Hypothalamus (tissue), 51 donors: ENCODE measurements at places on chromosomes 1 and 21.

- no peak for DNase-seq
These were observed 132.2 kb downstream of the ITSN1 start for GRCh38 chr21:33774551-33774950.

GRCh38 chr1:229023651-229024300, 247.1 kb upstream of the RAB4A start:
- no peak for DNase-seq

GRCh38 chr1:151145304-151146071, 943 bp downstream of the SEMA6C start:
- no peak for DNase-seq

DNA sequence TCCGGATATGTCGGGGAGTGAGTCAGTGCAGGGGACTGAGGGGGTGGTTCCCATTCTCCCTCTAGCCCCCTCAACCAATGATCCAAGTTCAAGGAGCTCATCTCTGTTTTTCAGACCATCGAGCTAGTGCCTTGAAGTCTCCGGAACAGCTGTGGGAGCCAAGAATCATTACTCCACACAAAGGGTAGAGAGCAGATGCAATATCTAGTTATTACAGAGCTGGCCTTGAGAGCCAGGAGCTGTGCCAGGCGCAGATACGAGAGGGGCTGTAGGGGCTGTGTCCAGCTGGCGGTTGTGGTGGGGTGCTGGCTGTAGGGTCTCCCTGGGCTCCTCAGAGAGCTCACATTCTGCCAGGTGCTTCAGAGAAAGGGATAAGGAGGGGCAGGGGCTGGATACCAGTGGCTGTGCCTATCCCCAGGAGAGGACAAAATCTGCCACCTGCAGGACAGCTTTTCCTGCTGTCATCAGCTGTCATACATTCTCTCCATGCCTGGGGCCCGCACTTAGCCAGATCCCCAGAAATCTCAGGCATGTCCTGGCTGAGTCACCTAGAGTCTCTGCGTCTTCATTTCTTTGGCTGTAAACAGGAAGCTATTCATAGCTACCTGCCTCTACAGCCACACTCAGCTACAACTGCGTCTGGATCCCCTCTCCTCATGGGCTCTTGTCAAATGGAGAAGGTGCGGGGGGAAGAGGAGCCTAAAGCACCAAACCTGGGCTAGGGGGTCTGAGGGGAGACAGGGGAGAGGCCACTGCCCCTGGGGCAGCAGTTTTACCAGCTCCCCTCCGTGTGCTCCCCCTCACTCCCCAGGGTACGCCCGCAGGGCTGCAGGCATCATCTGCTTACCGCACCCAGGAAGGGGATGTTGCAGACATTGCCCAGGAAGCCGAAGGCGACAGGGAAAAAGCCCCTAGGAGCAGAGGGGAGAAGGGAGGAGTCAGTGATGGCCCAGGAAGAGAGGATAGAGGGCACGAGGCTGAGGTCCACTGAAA, 2.4 kb upstream of the KISS1 start:
- no peak for DNase-seq

DNA sequence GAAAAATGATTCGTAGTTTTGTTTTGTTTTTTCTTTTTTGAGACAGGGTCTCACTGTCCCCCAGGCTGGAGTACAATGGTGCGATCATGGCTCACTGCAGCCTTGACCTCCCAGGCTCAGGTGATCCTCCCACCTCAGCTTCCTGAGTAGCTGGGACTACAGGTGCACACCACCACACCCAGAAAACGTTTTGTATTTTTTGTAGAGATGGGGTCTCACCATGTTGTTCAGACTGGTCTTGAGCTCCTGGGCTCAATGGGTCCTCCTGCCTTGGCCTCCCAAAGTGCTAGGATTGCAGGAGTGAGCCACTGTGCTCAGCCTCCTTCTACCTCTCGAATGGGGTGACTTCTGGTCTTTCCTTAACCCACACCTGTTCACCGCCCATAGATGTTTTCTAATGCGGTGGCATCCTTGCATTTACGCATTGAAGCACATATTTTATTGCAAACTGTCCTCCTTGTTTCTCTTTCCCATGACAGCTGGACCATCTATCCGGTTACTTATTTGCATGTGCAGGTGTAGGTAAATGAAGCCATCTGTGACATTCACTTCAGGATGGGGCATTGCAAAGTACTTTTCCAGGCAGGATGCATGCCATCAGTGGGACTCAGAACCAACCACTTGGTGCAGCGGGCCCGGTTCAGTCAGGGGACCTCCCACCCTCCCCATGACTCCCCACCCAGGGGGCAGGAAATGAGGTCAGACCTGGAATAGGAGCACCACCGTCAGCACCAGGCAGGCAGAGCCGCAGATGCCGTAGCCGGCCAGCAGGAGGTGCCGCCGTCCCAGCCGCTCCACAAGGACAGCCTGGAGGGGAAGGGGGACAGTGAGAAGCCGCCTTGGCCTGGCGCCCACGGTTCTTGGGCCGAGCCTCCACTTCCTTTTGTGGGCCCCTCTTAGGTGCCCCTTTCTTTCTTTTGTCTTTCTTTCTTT, 16.5 kb downstream of the SLC2A7 start:
- DNase-seq: no peak

DNA sequence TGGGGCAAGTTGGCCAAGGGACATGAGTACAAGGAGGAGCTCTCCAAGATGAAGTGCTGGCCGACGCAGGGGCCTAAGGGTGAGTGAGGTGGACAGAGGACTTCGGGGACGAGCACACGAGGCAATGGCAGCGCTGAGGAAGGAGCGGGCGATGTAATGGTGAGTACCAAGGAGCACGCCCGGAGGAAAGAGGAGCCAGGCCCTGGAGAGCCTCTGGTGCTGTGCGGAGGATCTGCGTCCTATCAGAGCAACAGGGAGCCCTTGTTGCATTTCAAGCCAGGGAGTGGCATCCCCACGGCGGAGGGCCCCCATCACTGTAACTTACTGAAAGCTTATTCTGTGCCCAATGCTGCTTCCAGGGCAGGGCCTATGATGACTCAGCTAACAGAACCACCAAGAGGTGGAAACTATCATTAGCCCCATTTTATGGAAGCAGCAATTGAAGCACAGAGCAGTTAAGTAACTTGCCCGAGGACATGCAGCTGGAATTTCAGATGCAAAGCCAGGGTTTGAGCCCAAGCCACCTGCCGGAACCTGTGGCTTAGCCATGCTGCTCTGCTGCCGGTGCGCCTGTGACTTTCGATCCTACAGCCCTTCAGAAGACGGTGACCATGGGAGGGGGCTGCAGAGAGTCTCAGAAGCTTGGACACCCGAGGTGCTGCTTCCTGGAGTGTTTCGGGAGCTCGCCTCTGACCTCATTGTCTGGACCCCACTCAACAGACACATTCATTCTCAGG, 17.6 kb upstream of the AJAP1 start:
- DNase-seq: no peak

- DNase-seq: no peak
These were observed 66.6 kb downstream of the MTR start for GRCh38 chr1:236861560-236862218.

- DNase-seq: no peak
These were observed 6.0 kb downstream of the CCDC24 start for GRCh38 chr1:43997295-43997999.

GRCh38 chr1:23163395-23163794, 5.3 kb downstream of the LUZP1 start:
- no peak for DNase-seq

DNA sequence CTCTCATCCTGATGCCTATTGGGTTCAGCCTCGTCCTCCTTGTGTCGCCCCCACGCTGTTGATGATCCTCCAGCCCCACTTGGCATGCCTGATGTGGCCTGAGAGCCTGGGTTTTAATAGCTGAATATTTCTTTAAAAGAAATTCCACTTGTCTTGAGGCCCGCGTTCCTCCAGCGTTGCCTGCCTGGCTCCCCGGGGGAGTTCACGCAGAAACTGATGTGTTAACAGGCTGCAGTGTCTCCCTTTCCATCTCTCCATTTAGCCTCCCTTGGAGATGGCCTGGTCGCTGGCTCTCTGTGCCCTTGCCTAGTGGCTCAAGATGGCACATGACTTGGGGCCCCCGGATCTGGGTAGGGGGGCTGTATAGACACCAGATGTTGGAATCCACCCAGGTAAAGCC, 9.5 kb downstream of the ACTL8 start:
- no peak for DNase-seq

DNA sequence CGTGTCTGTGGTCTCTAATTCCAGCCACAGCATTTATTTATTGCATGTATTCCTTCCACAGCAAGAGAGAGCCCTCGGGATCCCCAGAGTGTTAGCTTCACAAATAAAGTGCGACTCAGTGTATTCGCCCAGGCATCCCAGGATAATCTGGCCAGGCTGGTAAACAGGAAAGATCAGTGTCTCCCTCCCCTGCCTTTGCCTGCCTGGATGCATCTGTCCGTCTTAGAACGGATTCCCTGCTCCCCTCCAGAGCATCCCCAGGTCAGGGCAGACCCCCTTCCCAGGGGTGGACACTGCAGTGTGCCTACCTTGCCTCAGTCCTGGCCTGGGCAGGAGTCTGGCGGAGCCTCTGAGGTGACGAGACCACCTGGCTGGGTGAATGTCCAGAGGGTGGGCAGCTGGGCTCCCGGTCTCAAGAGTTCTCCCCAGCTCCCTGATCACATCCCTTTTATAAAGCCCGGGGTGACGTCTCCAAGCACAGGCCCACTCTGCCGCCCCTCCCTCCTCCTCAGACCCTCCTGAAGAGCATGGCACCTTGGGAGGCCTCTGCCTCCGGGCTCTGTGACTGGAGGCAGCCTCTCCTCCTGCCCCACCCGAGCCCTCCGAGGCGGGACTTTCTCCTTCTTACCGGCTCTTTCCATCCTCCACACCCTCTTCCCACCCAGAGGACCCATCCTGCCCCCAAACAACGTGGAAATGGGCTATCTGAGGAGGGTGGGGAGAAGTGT, at the start of gene KISS1:
Gene KISS1, minus strand, starts transcription at position 424 of the 728 bp plus-strand sequence. CDS start 3,615 bp downstream, outside the sequence.
- no peak for DNase-seq

- peak; percentile 67 for DNase-seq
These were observed 4.9 kb upstream of the POFUT2 start for GRCh38 chr21:45292399-45293219.

GRCh38 chr1:115327270-115327669, 10.8 kb downstream of the NGF start:
- no peak for DNase-seq

- no peak for DNase-seq
These were observed 318.5 kb upstream of the DUSP10 start for GRCh38 chr1:222060210-222060916.

- no peak for DNase-seq
These were observed 40.7 kb downstream of the AGO3 start for GRCh38 chr1:35971601-35972000.

DNA sequence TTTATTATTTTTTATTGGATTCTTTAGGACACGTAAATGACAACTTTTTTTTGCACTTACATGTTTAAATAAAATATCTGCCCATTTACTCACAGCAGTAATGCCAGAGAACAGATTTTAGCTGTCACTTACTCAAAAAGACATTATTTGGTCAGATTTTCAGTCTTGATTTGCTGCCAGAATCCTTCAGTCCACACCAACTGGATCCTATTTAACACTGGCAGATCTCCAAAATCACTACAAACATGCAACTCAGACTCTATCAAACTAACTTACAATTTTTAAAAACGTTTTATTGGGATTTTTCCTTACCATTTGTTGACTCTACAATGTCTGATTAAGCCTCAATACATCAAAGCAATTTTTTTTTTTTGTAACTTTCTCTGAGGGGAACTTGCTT, 11.1 kb downstream of the ATP6V1G3 start:
- DNase-seq: no peak

DNA sequence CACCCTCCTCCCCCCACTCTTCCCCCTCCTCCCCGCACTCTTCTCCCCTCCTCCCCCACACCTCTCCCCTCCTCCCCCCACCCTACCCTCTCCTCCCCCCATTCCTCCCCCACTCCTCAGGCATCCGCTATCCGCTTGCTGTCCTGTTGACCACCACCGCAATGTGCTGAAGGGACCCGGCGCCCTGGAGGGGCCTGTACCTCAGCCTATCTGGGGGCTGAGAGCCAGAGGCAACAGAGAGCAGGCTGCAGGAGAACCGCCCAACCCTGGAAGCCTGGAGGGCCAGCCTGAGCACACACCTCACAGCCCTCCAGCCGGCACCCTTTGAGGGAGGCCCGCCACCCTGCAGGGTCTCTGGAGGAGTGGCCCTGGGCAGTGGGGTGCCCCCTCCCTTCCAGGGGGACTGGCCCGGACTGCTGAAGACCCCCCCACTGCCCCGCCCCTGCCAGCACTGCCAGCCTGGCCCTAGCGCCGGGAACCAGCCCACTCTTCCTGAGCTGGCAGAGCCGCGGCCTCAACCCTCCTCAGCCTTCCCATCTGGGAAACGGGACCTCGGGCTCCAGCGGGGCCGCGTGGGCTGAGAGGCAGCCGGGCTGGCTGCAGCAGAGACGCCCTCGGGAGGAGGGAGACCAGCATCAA, 1.2 kb downstream of the C1QTNF12 start:
- no peak for DNase-seq

DNA sequence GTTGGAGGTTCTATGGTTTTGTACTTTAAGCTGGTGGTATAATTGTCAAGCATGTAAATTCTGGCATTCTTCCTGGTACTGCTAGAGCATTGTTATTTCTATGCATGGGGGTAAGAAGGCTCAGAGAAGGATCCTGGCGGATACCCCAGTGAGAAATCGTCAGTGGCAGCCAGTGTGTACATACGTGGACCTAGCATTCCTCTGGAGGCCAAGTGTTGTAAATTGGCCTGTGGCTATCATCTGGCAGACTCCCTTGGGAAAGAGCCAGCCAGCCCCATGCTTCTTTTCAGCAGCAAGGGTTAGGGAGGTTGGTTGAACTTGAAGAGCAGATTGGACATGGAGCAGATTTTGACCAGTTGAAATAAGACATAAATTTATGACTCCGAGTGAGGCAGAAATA, 5.2 kb upstream of the AGO3 start:
- no peak for DNase-seq

DNA sequence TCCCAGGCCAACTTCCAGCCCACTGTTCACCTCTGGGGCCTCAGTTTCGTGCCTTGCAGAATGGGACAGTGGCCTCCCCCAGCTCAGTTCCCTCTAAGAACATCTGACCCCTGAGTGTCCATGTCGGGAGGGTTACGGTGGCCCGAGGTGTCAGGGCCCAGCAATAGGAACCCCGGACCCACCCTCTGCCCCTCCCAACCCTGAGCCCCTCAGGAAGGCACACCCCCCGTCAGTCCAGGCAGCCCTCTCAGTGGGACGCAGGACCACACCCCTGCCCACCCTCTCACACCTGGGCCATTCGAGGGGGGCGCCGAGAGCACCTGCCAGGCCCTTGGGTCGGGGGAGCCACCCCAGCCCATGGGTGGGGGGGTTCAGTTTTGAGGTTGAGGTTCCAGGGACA, 447 bp downstream of the TTC34 start:
- DNase-seq: no peak

DNA sequence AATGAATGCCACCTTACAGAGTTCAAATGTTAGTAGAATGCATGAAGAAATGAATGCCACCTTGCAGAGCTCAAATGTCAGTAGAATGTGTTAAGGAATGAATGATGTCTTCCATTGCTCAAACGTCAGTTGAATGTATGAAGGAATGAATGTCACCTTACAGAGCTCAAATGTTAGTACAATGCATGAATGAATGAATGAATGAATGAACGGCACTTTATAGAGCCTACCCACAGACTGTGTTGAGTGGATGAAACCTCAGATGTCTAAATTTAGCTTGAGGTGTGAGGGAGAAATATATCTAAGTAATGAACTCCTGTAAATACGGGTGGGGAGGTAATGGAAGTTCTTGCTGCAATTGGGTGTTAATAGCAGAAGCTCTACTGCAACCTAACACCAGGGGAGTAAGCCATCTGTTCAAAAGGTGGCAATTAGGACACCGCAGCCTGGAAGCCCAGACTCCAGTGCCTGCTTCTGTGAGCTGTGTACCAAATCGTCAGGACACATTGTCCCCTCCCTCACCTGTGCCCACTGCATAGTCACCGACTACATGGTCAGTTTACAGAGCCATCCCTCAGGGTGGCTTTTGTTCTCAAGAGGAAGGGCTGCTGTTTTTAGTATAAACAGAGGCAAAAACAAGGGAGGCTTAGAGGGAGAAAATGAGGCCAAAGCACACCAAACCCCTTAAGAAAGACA, 26.7 kb downstream of the SUSD4 start:
- no peak for DNase-seq
